ENCODE measurements at places on chromosomes 3 and 15.

- no peak for DNase-seq
These were observed 8.1 kb upstream of the RCCD1 start for GRCh38 chr15:90946538-90946937.

DNA sequence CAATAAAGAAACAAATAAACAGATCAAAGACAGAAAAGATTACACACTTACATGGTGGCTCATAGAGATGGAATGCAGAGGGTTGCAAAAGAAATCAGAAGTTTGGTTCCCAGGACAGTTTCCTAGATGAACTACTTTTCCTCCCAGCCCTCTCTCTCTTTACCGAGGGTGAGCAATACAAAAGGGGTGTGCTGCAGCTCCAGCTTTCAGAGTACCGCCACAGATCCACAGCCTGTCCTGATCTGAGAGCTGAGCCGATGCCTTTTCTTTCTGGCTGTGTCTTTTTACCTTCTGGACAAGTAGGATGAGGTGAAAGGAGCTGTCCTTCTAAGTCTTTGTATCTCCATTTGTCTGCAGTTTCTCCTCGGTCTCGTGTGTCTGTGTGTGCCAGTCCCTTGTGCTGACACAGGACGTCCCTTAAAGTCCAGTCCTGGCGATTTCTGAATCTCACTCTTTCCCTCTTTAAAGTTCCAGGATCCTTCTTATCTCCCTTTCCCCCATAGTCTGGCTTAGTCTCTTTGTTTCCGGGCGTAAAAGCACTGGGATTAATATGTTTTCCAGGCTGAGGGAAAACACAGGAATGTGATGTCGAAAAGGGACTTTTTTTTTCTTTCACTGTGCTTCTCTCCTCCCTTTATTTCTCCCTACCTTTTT, 540 bp downstream of the CCDC80 start:
- no peak for DNase-seq

DNA sequence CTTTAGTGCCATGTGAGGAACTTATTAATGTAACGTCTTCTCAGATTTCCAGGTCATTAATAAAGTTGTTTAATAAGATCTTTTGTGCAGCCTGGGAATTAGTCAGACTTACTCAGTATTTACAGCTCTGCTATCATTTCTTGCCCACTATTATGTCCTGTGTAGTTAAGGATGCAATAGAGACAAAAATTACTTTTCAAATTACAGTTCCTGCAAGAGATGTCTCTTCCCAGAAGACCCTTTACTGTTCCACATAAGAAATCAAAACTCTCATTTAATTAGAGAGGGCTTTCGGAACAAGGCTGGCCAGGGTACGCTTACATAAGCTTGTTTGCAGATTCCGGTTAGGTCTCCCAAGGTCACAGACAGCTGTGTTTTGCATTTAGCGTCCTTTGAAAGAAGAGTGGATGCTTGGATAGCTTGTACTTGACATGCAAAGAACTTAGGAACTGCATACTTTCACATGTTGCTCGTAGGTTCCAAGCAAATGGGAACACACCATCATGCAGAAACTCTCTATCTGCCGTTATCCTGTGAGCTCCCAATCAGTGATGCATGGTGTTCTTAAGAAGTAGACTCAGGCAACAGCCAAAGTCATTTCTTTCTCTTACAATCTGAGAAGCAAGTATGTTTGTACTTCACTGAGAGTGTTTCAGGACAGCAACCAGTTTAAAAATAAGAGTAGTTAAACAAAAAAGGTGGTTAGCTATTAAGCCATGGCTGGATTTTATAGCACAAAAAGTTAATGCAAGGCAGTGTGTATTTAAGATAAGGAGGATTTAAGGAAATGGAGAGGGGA, 37.4 kb downstream of the FILIP1L start:
- no peak for DNase-seq

GRCh38 chr3:134381831-134382442, 7.7 kb upstream of the AMOTL2 start:
- DNase-seq = no peak

GRCh38 chr15:38477637-38478036, 23.7 kb downstream of the FAM98B start:
- DNase-seq = no peak

DNA sequence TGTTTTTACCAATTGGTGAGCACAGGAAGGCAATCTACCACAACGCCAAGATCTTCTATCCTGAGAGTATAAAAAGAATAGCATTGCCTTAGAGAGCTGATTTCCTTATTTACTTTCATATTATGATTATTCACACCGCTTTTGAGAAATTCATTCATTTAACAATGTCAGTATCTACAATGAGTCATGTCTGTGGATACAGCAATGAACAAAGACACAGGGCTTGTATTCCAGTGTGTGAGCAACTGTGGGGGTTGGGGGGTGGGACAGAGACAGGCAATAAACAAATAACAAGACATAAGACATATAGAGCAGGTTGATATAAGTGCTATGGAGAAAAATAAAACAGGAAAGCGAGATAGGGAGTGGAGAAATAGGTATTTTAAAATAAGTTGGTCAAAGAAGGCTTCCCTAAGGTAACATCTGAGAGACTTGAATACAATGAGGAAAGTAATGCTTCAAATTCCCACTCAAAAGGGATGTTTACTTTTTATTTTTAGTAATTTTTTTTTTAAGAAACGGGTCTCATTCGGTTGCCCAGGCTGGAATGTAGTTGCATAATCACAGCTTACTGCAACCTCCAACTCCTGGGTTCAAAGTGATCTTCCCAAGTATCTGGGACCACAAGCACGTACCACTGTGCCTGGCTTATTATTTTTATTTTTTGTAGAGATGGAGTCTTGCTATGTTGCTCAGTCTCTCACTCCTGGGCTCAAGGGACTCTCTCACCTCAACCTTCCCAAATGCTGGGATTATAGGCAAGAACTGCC, 45.7 kb downstream of the PGBD4 start:
- DNase-seq = no peak

GRCh38 chr3:142498397-142499180, 50.8 kb upstream of the XRN1 start:
- no peak for DNase-seq

GRCh38 chr15:56760186-56760585, 26.9 kb upstream of the ZNF280D start:
- DNase-seq = no peak

GRCh38 chr3:186425788-186426730, 64.0 kb upstream of the DGKG start:
- peak; percentile 3 for DNase-seq

- no peak for DNase-seq
These were observed 117.9 kb upstream of the RGMA start for GRCh38 chr15:93206893-93207292.

DNA sequence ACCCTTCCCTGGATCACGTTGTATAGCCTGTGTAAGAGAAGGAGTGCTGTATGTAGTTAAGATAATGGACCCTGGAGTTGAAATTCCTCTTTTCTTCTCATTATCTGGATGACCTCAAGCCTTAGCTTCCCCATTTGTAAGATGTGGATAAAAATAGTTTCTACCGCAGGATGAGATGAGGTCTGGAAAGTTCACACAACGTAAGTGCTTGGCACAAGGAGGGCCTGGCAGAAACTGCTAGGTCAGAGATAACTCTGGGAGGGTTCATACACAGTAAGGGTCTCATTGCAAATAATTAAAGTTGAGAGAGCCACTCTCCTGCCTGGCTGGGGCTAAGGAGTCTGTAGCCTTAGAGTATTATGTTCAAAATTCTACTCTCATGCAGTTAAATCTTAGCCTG, 214.4 kb downstream of the LRTM1 start:
- DNase-seq = no peak

DNA sequence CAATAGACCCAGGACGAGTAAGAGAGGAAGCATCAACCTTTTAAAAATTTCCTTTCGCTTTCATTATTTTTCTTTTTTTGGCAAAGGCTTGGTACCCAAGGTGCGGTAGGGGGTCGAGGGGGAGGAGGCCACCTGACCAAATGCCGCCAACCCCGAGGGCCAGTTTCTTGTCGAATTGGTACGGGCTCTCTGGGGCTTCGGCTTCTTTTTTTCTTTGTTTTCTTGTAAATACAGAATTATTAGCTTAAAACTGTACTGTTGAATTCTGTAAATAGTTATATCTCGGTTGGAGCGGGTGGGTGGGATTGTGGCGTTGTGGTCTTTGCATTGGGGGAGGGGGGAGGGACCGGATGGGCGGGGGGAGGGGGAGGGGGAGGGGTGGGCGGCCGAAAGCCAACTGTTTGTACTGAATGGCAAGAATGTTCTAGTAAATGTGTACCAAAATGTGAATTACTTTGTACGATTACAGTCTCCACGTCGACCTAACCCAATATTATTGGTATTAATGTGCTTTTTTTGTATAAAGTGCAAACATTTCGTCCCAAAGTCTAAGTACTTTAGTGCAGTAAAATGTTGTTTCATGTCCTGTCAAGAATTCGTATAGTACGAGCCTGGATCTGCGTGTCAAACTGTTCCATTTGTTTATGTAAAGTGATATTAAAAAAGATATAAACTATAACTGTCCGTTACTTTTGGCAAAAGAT, 4.7 kb downstream of the ZIC1 start:
- DNase-seq = no peak

DNA sequence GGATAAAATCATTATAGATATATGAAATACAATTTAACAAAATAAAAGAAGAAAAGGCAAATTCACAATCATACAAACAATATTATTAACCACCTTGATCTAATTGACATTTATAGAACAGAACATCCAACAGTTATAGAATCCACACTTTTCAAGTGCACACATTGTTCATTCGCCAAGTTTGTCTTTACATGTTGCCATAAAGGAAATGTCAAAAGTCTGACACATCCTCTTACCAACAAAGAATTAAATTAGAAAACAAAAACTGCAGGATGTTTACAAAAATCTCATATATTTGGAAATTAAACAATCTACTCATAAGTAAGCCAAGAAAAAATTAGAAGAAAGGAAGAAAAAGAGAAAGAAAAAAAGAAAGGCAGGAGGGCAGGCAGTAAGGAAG, 909.2 kb upstream of the EPHA6 start:
- DNase-seq = no peak

DNA sequence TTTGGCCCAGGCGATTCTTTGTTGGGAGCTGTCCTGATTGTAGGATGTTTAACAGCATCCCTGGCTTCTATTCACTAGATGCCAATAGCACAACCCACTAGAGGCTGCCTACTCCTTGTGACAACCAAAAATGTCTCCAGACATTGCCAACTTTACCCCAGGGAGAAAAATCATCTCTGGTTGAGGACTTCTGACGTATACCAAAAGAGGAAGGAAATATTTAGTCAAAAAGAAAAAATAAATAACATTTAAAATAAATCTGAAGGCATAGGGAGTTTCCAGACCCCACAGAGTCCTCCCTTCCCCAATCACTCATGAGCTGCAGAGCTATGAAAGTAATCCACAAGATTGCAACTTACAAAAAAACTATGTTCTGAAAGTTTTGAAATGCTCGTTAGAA, 61.0 kb downstream of the MECOM start:
- DNase-seq = no peak

DNA sequence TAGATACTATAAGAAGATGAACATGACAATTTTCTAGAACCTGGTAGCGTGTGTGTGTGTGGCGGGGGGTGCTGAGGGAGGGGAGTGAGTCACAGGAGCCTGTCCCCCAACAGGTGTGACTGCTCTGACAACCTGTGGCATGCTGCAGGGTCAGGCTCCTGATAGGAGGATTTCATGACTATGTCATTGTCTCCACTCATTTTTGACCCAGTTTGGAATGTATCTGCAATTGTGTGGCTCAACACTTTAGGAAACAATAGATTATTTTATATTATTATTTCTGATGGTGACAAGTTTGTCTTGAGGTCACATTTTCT, 9.3 kb upstream of the VILL start:
- DNase-seq = no peak

- peak; percentile 12 for DNase-seq
These were observed 28.4 kb upstream of the SLC2A2 start for GRCh38 chr3:171054921-171055320.
